DND-41 (cell line): ENCODE measurements at places on chromosomes 3 and 15.
A peak's percentile ranks its signal among the peaks of the same experiment; 100 is the strongest.

DNA sequence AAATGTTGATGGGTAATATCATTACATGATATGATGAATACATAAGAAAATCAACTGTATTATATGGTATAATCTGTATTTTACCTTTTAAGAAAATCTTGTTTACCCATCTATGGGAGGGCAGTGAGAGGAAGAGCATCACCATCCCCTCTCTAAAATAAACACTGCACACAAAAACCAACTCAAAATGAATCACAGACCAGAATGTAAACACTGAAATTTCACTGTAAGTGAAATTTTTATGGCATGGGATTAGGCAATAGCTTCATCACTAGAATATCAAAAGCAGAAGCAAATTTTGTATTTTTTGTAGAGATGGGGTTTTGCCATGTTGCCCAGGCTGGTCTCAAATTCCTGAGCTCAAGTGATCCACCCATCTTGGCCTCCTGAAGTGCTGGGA is 26.2 kb downstream of the IFT80 start:
- no peak overlapping the region for H3K4me3 ChIP-seq
- H3K4me1 ChIP-seq, result peaks cover 38% of the 10 kb centered on the region
- no peaks in the 10 kb centered on the region for H3K27me3 ChIP-seq
- no peak overlapping the region for H3K27ac ChIP-seq
- peaks cover 31% of the 10 kb centered on the region for H3K36me3 ChIP-seq
- DNase-seq, result no peak

DNA sequence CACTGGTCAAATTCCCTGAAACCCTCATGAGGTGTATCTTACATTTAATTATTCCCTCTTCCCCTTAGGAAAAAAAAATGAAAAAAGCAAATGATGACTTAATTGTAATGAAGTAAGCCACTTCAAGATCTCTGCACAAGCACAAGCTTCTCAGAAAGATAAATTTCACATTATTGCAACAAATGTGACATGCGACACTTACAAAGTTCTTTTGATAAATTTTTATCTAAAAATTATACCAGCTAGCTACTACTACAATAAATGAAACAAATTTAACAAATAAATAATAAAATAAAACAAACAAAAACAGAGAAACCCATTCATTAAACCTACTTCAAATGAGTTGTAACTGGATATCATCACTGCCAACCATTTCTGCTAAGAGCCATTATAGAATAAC is 10.0 kb upstream of the TM2D3 start:
- H3K27me3 ChIP-seq, result no peaks in the 10 kb centered on the region
- no peak overlapping the region for H3K4me3 ChIP-seq
- H3K4me1 ChIP-seq, result no peaks in the 10 kb centered on the region
- no peak overlapping the region for H3K27ac ChIP-seq

GRCh38 chr3:172700936-172701455 is 9.9 kb downstream of the NCEH1 start:
- H3K27me3 ChIP-seq, result no peaks in the 10 kb centered on the region
- no peak overlapping the region for H3K4me3 ChIP-seq
- H3K36me3 ChIP-seq, result no peaks in the 10 kb centered on the region

- no peak for DNase-seq
- no peaks in the 10 kb centered on the region for H3K27me3 ChIP-seq
- H3K4me1 ChIP-seq, result no peaks in the 10 kb centered on the region
- no peak overlapping the region for H3K27ac ChIP-seq
- no peak overlapping the region for H3K4me3 ChIP-seq
- no peaks in the 10 kb centered on the region for H3K36me3 ChIP-seq
Measured at GRCh38 chr3:135099734-135100355, 304.8 kb downstream of the EPHB1 start.

- H3K27ac ChIP-seq, result no peak overlapping the region
- no peak for DNase-seq
- no peaks in the 10 kb centered on the region for H3K4me1 ChIP-seq
- H3K36me3 ChIP-seq, result no peaks in the 10 kb centered on the region
- H3K27me3 ChIP-seq, result no peaks in the 10 kb centered on the region
Measured at GRCh38 chr3:105449414-105449813, 82.7 kb downstream of the ALCAM start.

- DNase-seq, result no peak
- H3K27ac ChIP-seq, result no peak overlapping the region
- no peaks in the 10 kb centered on the region for H3K36me3 ChIP-seq
- H3K4me3 ChIP-seq, result no peak overlapping the region
Measured at GRCh38 chr3:194075802-194076460, 60.0 kb upstream of the HES1 start.

DNA sequence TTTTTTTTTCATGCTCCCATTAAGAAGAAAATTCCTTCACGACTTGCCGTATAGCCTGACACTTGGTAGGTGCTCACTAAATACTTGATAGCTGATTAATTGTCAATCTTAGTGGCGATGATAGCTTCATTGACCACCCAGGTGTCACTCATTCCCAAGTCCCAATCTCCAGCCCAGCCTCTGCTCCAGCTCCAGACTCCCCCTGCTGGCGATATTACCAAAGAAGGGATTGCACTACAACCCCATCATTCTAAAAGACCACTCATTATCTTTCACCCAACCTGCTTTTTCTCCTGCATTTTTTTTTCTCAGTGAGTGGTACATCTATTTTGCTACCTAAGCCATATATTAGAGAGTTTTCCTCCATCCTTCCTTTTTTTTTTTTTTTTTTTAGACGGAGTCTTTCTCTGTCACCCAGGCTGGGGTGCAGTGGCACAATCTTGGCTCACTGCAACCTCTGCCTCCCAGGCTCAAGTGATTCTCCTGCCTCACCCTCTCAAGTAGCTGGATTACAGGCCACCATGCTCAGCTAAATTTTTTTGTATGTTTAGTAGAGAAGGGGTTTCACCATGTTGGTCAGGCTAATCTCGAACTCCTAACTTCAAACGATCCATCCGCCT is 19.5 kb upstream of the COMMD2 start:
- H3K36me3 ChIP-seq, result no peaks in the 10 kb centered on the region
- H3K4me1 ChIP-seq, result no peaks in the 10 kb centered on the region
- H3K27ac ChIP-seq, result no peak overlapping the region
- H3K4me3 ChIP-seq, result no peak overlapping the region
- H3K27me3 ChIP-seq, result peaks cover 20% of the 10 kb centered on the region

DNA sequence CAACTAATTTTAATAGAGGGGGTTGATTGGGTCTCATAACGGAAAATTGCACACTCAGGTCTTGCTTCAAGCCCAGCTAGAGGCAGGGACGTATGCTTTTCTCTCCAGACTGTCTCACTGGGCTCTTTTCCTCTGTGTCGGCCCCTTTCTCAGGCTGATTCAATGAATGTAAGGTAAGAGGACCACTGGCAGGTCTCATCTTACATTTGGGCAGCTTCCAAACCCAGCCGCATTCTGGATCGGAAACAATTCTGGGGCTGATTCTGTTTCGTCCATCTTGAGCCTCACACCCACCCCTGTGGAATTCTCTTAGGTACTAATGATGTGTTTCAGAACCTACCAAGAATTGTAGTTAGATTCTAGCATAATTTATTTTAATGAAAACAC is 40.7 kb downstream of the TMEM212 start:
- H3K4me1 ChIP-seq, result no peaks in the 10 kb centered on the region
- no peaks in the 10 kb centered on the region for H3K36me3 ChIP-seq

- DNase-seq, result no peak
- H3K4me3 ChIP-seq, result peak overlapping the region; percentile 96
- H3K27me3 ChIP-seq, result no peaks in the 10 kb centered on the region
- H3K4me1 ChIP-seq, result peaks cover 30% of the 10 kb centered on the region
- peaks cover 17% of the 10 kb centered on the region for H3K36me3 ChIP-seq
Measured at GRCh38 chr3:49940667-49941249, 808 bp downstream of the RBM6 start.

DNA sequence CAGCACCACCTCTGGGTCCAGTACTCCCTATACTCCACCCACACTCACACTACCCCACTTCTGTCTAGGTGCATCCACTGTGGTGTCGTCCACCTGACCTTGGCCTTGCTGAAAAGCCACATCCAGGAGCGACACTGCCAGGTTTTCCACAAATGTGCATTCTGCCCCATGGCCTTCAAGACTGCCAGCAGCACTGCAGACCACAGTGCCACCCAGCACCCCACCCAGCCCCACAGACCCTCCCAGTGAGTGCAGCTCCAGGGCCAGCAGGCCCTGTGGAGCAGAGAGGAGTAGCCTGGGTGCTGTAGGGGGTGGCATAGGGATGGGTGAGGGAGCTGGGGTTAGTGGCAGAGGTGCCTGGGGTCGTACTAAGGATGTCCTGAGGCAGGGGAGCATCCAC is 19.4 kb upstream of the ALPK3 start:
- no peak for DNase-seq
- no peak overlapping the region for H3K4me3 ChIP-seq
- no peaks in the 10 kb centered on the region for H3K27me3 ChIP-seq
- no peak overlapping the region for H3K27ac ChIP-seq
- H3K4me1 ChIP-seq, result no peaks in the 10 kb centered on the region

- H3K27me3 ChIP-seq, result no peaks in the 10 kb centered on the region
- no peak for DNase-seq
- no peaks in the 10 kb centered on the region for H3K36me3 ChIP-seq
- H3K4me3 ChIP-seq, result no peak within 1 kb of the TSS
Measured at GRCh38 chr15:65067645-65068402, at the start of gene RASL12. RASL12 (minus strand) TSS chr15:65067991; CDS start chr15:65067835, 156 bp downstream.

DNA sequence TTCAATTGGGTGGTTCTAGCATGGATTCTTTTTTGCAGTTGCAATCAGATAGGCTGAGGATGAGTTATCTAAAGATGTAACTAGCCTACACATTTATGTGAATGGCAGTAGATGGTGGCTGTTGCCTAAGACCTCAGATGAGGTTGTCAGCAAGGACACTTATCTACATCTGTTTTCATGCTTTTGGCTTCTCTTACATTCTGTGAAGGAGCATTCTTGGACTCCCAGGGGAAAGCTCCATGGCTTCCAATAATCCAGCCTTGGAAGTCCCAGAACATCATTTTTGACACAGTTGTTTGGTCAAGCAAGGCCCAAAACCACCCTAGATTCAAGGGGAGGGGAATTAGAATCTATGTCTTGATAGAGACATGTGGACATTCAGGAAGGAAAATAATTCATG is 332.2 kb upstream of the RBMS3 start:
- H3K27me3 ChIP-seq, result no peaks in the 10 kb centered on the region
- DNase-seq, result no peak
- no peaks in the 10 kb centered on the region for H3K4me1 ChIP-seq

DNA sequence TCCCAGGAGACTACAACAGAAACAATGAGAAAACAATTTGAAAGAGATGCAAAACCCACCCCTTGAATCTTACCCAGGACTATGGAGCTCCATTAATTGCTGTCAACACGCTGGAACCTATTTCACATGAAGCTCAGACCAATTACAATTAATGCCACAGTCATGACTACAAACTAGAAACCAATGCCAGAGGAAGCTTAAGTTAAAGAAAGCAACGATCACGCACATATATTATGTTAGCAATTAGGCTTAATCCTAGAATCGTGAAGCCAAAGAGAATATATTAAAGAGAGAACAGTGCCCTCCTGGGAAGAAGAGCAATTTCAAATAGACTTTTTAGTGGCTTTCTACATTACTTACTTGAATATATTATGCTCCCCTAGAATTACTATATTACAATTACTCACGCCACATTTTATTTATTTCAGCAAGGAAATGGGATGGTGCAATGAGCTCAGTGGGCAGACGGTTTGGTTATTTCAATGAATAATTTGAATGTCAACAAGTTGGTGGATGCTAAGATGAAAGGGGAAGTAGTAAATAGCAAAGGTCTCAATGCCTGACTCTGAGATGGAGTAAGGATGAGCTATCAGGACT is 125.5 kb downstream of the GREM1 start:
- DNase-seq, result no peak
- H3K36me3 ChIP-seq, result no peaks in the 10 kb centered on the region
- peaks cover 3% of the 10 kb centered on the region for H3K27me3 ChIP-seq
- H3K4me3 ChIP-seq, result no peak overlapping the region
- no peaks in the 10 kb centered on the region for H3K4me1 ChIP-seq
- no peak overlapping the region for H3K27ac ChIP-seq

- no peaks in the 10 kb centered on the region for H3K27me3 ChIP-seq
- H3K4me1 ChIP-seq, result peaks cover 44% of the 10 kb centered on the region
- H3K27ac ChIP-seq, result peak overlapping the region; percentile 84
Measured at GRCh38 chr15:38652998-38653397, 88.4 kb upstream of the RASGRP1 start.

- H3K27ac ChIP-seq, result no peak overlapping the region
- no peaks in the 10 kb centered on the region for H3K27me3 ChIP-seq
- no peaks in the 10 kb centered on the region for H3K36me3 ChIP-seq
- H3K4me1 ChIP-seq, result no peaks in the 10 kb centered on the region
- no peak for DNase-seq
Measured at GRCh38 chr3:1082108-1082507, 10.7 kb upstream of the CNTN6 start.

DNA sequence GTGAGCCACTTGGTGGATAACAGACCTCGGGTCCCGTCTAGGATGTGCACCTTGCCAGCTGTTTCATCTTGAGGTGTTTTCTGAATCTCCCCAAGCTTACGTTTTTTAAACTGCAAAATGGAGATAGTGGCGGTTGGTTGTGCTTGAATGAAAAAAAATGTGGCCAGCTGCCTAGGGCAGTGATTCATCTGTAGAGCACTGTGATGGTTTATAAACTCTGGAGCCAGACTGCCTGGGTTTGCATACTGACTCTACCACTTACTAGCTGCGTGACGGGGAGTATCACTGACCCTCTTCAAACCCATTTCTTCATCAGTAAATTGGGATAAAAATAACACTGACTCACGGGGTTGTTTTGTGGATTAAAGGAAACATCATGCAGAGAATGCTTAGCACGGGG is 159.1 kb downstream of the CHL1 start:
- no peak for DNase-seq
- no peaks in the 10 kb centered on the region for H3K36me3 ChIP-seq
- no peak overlapping the region for H3K27ac ChIP-seq

DNA sequence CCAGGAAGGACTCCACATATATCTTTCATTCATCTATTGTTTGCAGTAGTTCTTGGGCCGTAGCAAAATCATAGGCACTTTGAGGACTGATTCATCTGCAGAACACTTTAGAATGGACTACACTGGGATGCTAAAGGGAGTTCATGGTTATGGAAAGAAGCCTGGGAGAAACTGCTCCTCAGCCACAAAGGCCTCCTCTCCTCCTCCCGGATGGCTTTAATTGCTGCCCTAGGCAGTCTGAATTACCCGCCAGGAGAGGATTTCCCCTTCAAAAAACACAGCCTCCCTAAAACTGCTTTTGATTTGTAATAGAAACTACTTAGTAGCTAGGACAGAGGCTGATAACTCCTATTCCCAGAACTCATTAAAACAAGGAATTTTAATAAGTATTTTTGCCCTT is 4.6 kb downstream of the TMEM266 start:
- H3K36me3 ChIP-seq, result no peaks in the 10 kb centered on the region
- no peak overlapping the region for H3K27ac ChIP-seq
- no peak for DNase-seq
- peaks cover 47% of the 10 kb centered on the region for H3K27me3 ChIP-seq
- H3K4me1 ChIP-seq, result peaks cover 9% of the 10 kb centered on the region

GRCh38 chr15:34696506-34696905 is 58.3 kb downstream of the GJD2 start:
- no peaks in the 10 kb centered on the region for H3K4me1 ChIP-seq
- H3K27me3 ChIP-seq, result no peaks in the 10 kb centered on the region
- no peak for DNase-seq
- H3K4me3 ChIP-seq, result no peak overlapping the region
